ENCODE measurements at places on chromosomes 6 and 20. TPM values are rescaled to one million over a fixed set of nuclear protein-coding genes. Genes with fewer than 3 reads are reported as not detected.

Gene CPNE5
- total RNA-seq, result 9.5 TPM

Gene PTCHD4
- 0.35 TPM for total RNA-seq

- H3K36me3 ChIP-seq, result no peaks in the 10 kb centered on the region
- H3K27ac ChIP-seq, result no peak overlapping the region
- DNase-seq, result no peak
- H3K4me3 ChIP-seq, result no peak overlapping the region
- H3K4me1 ChIP-seq, result no peaks in the 10 kb centered on the region
Measured at GRCh38 chr6:139881236-139881635, 506.8 kb upstream of the CITED2 start.

DNA sequence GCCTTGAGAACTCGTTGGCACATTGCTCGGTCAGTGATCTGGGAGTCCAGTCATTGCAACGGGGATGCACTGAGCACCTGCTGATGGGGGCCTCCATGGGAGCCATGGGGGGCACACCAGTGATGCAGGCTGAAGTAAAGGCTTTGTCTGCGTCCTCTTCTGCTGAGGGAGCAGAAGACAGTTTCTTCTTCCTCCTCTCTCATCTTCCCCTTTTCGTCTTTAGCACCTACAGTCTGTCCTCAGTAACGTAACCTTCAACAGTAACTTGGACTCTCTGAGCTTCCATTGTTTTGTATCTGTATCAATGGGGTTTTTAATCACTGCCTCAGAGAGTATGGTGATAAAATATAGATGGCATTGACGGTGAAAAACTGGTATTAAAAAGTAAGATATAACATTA lies 240.0 kb downstream of the TMEM242 start:
- no peak overlapping the region for H3K4me3 ChIP-seq
- no peaks in the 10 kb centered on the region for H3K27me3 ChIP-seq
- no peaks in the 10 kb centered on the region for H3K4me1 ChIP-seq
- DNase-seq, result no peak
- H3K27ac ChIP-seq, result no peak overlapping the region

DNA sequence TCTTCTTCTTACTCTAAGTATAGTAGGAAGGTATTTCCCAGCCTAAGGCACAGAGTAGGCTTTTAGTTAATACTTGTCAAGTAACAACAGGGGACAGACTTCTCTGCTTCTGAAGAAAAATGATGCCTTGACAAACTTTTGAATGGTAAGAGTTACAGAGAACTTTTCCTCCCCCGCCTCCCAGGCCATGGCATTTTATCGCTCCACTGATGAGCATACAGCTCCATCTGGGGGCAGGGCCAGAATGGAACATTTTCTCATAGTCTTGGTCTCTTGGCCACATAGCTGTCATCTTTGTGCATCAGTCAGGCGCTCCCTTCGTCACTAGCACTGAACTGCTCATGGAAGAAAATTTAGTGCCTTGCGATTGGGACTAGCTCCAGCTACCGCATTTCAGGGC lies 1066.8 kb upstream of the CITED2 start:
- H3K36me3 ChIP-seq, result no peaks in the 10 kb centered on the region
- H3K4me1 ChIP-seq, result no peaks in the 10 kb centered on the region
- H3K27me3 ChIP-seq, result no peaks in the 10 kb centered on the region
- H3K27ac ChIP-seq, result no peak overlapping the region

Gene ASCC3
- 22.9 TPM for total RNA-seq

DNA sequence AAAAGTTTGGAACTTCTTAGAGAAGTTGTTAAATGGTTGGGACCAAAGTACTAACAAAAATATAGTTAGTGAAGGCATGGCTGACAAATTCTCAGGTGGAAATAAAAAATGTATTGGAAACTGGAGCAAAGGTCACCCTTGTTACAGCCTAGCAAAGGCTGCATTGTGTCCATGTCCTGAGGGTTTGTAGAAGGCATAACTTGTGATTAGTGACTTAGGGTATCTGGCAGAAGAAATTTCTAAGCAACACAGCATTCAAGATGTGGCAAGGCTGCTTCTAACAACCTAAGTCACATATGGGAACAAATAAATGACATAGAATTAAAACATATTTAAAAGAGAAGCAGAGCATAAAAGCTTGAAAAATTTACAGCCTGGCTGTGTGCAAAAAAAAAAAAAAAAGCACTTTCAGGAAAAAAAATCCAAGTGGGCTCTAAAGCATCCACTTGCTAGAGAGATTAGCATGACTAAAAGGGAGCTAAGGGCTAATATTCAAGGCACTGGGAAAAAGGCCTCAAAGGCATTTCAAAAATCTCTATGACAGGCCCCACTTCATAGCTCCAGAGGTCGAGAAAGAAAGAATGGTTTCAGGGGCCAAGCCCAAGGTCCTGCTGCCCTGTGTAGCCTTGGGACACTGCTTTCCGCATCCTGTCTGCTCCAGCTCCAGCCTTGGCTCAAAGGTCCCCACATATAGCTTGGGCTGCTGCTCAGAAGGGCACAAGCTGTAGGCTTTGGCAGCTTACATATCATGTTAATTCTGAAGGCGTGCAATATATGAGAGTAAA lies 453.2 kb upstream of the PTCHD4 start:
- no peaks in the 10 kb centered on the region for H3K4me1 ChIP-seq
- no peak overlapping the region for H3K4me3 ChIP-seq
- H3K36me3 ChIP-seq, result no peaks in the 10 kb centered on the region
